Esophagus muscularis mucosa (tissue), 4 donors: ENCODE measurements at places on chromosomes 1 and 21. TPM values are rescaled to one million over a fixed set of nuclear protein-coding genes. Genes with fewer than 3 reads are reported as not detected.
A peak's percentile ranks its signal among the peaks of the same experiment; 100 is the strongest.

Gene COL11A1
- 0.17 TPM for total RNA-seq

Gene HORMAD1
- 0.33 TPM for total RNA-seq

GRCh38 chr1:246526380-246526779 is 19.3 kb upstream of the SMYD3 start:
- DNase-seq, result no peak

GRCh38 chr21:38211321-38211720 is 45.5 kb upstream of the KCNJ15 start:
- DNase-seq, result peak; percentile 29

Gene LCE2C
- not detected for total RNA-seq

Gene HMCN1
- total RNA-seq, result 87.9 TPM

- no peak for DNase-seq
Observed at GRCh38 chr21:20404915-20405314, 593.3 kb upstream of the NCAM2 start.

Gene SEC22B
- total RNA-seq, result 22.4 TPM

GRCh38 chr1:245721488-245721887 is 566.7 kb downstream of the KIF26B start:
- no peak for DNase-seq

DNA sequence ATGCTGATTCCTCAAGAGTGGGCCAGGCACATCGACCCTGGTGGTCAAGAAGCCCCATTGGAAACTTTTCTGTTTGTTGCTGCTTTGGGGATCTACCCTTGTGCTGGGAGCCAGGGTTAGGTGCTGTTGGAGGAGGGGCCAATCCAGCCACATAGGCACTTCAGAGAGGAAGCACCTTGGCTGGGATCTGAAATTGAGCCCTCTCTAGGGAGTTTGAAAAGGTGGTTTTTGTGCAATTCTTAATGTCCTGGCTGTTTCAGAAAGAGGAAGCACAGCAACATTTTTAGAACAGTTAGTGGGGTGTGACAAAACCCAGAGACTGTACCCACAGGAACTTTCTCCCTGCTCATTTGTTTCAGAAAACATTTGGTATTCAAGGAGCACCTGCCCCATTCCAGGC is 17.2 kb upstream of the BEND5 start:
- DNase-seq, result no peak

DNA sequence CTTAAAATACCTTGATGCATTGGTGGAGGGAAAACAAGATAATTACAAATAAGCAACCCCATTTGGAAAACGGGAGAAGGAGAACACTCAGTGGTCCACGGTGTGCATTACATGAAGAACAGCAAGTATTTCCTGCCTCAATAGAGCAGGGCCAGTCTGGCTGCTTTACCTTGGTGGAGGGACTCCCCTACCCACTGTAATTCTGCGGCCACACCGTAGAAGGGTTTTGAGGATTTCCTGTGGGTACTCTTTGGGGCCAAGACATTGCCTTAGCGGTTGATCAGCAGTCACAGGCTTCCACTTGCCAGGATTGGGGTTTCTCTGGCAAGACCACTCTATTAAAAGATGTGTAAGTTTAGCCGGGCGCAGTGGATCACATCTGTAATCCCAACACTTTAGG is 16.3 kb upstream of the TMEM54 start:
- no peak for DNase-seq

- DNase-seq, result no peak
Observed at GRCh38 chr1:19910650-19911049, 12.8 kb downstream of the PLA2G2E start.

DNA sequence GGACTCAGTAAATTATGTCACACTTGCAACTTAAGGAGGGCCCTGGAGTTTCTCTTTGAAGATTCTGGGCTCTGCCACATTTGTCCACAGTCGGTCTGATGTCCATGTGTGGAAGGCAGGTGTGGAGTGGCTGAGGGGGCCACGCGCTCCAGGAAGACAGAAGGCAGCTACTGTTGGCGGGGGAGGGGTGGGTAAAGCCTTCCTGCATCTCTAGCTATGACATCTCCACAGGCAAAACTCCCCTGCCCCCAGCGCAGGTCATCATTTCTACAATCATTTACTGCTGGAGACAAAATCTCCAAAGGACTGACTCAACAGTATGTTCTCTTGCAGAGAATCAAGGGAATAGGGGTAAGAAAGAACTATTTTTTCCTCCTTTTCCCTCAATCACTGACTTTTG is 11.4 kb upstream of the TSPEAR start:
- DNase-seq, result no peak

- no peak for DNase-seq
Observed at GRCh38 chr1:197481101-197481500, 213.0 kb downstream of the CRB1 start.

DNA sequence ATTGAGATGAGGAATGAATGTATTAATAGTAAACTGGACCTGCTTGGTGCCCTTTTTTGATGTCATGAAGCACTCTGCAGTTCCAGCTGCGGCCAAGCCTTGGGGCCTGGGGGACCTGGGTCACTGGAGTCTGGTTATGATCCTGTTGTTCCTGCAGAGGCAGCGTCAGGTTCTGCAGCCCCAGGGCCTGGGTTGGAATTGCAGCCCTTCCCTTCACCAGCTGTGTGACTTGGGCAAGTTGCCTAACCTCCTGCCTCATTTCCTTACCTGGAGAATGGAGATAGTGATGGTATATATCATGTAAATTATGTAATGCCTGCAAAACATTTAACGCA is 9.1 kb upstream of the ATP5PO start:
- no peak for DNase-seq

DNA sequence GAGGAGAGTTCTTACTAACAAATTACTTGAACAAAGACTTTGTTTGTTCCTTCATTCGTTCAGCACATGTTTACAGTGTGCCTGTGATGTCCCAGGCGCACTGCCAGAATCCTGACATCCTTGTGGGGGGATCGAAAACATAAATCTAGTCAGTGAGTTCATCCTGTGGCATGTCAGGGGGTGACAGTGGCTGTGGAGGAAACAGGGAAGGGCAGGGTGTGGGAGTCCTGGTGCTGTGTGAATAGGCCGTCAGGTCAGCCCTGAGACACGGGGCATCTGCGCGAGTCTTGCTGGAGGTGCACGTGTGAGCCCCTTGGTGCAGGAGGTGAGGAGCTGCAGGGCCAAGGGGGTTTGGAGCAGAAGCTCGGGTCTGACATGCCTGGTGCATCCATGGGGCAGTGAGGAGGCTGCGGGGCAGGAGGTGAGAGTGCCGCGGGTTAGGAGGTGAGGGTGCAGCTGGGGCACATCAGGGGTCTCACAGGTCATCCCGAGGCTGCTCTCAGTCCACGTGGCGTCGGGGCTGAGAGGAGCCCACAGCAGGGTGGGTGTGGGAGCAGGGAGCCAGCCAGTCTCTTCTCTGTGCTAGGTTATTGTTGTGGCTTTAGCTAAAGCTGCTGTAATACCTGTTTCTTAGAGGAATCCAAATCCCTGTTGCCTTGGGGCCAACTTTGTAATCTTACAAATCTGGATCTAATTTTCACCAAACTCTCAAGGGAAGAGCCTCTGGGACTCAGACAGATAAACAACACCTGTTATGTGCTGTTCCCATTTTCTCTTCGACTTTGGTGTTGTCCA is 93.4 kb downstream of the PCBP3 start:
- peak; percentile 86 for DNase-seq

Gene PBX1
- 95.8 TPM for total RNA-seq
